Activated CD8-positive, alpha-beta T cell treated with anti-CD3 and anti-CD28 coated beads, Interleukin-2, amount 10 ng/mL, durations not matched to agents 7 days and 5 days (primary cell): ENCODE measurements at places on chromosomes 5 and 9. TPM values are rescaled to one million over a fixed set of nuclear protein-coding genes. Genes with fewer than 3 reads are reported as not detected.

- DNase-seq, result no peak
- no peaks in the 10 kb centered on the region for H3K27me3 ChIP-seq
- H3K4me3 ChIP-seq, result no peak overlapping the region
- H3K27ac ChIP-seq, result peak overlapping the region; percentile 5
- H3K4me1 ChIP-seq, result peaks cover 6% of the 10 kb centered on the region
These were observed 45.0 kb upstream of the POMT1 start for GRCh38 chr9:131457746-131458145.

GRCh38 chr5:176405656-176406435 lies 10.5 kb downstream of the CLTB start:
- DNase-seq, result no peak
- no peaks in the 10 kb centered on the region for H3K27me3 ChIP-seq
- no peak overlapping the region for H3K27ac ChIP-seq
- no peaks in the 10 kb centered on the region for H3K4me1 ChIP-seq
- peaks cover 14% of the 10 kb centered on the region for H3K36me3 ChIP-seq

GRCh38 chr5:130386155-130386554 lies 481.9 kb downstream of the CHSY3 start:
- no peaks in the 10 kb centered on the region for H3K4me1 ChIP-seq
- H3K27ac ChIP-seq, result no peak overlapping the region
- H3K4me3 ChIP-seq, result no peak overlapping the region
- DNase-seq, result no peak
- no peaks in the 10 kb centered on the region for H3K27me3 ChIP-seq

LRRC19 gene
- not detected for total RNA-seq

TRIP13 gene
- 42.6 TPM for total RNA-seq

GRCh38 chr9:126722252-126722921 lies 82.5 kb upstream of the ZBTB43 start:
- H3K27ac ChIP-seq, result peak overlapping the region; percentile 98
- peaks cover 7% of the 10 kb centered on the region for H3K27me3 ChIP-seq
- peak; percentile 91 for DNase-seq
- H3K4me1 ChIP-seq, result peaks cover 46% of the 10 kb centered on the region
- H3K36me3 ChIP-seq, result peaks cover 2% of the 10 kb centered on the region

ESM1 gene
- not detected for total RNA-seq

EPB41L4A gene
- total RNA-seq, result 1.0 TPM

ARRDC1 gene
- 45.1 TPM for total RNA-seq

DNA sequence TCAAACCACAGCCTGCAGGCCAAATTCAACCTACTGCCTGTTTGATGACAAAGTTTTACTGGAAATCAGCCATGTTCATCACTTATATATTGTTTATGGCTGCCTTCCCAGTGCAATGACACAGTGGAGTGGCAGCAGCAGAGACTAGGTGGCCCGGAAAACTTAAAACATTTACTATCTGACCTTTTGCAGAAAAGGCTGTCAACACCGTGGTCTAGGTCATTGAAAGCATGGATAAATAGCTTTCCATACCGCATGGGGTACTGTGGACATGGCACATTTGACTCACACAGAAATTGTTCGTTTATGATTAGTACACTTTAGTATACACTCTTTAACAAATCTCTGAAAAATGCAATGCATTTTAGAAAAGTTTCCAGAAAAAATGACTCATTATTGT lies 298.3 kb upstream of the EFNA5 start:
- H3K27me3 ChIP-seq, result no peaks in the 10 kb centered on the region
- no peaks in the 10 kb centered on the region for H3K36me3 ChIP-seq
- no peak overlapping the region for H3K4me3 ChIP-seq
- no peak overlapping the region for H3K27ac ChIP-seq
- DNase-seq, result no peak

DNA sequence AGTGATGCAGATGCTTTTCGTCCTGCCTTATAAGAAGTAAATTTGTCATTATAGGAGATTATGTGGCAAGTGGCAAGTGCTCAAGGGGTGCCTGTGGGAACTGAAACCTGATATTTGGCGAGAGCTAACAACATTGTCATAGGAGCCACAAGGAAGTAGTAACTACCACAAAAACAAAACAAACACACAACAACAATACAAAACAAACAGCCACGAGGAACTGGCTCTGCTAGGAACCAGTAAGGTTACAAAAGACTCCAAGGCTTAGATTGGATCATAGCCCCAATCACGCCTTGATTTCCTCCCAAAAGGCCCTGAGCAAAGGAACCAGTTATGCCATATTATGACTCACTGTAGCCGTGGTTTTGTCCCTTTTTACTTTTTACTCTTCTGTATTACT lies 1045.2 kb downstream of the CDH12 start:
- H3K4me1 ChIP-seq, result no peaks in the 10 kb centered on the region
- H3K27ac ChIP-seq, result no peak overlapping the region
- H3K4me3 ChIP-seq, result no peak overlapping the region
- no peaks in the 10 kb centered on the region for H3K27me3 ChIP-seq
- no peaks in the 10 kb centered on the region for H3K36me3 ChIP-seq

DNA sequence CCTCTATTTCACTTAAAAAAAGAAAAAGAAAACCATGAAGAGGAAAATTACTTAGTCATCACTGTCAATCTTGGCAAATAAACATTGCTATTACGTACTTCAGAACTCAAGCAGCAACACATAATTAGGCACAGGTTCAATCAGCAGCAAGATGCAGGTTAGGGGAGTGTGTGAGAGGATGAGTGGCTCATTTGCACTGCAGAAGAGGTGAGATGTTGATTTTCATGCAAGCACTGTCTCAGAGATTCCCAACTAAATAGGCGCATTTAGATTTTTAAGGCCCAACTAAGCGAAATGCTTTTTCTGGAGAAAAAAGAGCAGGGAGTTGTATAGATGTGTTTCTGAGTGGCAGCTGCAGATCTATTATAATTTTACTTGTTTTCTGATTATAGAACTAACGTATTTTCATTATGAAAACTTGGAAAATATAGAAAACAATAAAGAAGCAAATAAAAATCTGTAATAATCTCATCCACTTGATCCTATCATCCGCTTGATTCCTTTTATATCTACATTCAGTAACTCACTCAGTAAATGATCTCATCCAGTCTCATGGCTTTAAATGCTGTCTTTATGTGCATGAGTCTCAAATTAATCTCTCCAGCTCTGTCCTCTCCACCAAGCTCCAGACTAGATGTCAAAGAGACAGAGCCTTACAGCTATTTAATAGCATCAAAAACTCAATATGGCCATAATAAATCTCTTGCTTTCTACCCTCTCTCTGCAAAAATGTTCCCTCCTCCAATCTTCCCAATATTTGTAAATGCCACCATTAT lies 162.5 kb downstream of the ZNF462 start:
- H3K36me3 ChIP-seq, result no peaks in the 10 kb centered on the region
- no peak overlapping the region for H3K27ac ChIP-seq
- no peak overlapping the region for H3K4me3 ChIP-seq
- H3K27me3 ChIP-seq, result no peaks in the 10 kb centered on the region
- DNase-seq, result no peak

DNA sequence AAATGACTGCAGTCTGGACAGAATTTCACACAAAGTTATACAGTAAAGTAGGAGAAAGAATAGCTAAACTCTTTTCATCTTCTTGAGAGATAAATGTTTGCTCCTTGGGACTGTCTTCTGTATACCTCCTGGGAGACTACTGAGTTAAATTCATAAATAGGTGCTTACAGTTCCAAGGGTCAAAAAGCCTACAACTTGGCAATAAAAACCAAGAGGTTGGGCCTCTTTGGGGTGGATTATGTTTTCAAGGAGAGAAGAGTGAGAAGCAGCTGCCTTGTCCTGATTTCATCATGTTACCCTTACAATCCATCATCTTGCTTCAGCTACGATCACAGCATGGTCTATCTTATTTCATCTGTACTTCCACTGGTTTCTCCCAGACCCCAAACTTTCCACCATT lies 213.2 kb upstream of the RPS23 start:
- H3K36me3 ChIP-seq, result no peaks in the 10 kb centered on the region
- DNase-seq, result no peak
- H3K27ac ChIP-seq, result no peak overlapping the region
- no peak overlapping the region for H3K4me3 ChIP-seq
- no peaks in the 10 kb centered on the region for H3K4me1 ChIP-seq
- H3K27me3 ChIP-seq, result no peaks in the 10 kb centered on the region

DNA sequence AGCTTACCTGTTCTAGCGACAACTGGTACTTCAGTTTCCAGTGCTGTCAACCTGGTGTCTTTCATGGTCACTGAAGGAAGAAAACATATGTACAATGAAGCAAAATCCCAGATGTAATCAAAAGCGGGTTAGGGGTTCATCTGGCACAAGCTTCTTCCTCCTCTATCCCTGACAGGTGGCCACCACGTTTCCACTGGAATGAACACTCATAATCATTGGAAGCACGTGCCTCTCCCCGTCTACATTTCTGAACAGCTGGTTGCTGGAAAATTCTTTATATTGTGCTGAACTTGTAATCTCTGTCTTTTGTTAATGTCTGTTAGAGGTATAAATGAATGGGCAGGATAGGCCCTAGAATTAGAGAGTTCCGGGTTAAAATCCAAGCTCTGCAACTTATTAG lies 9.4 kb downstream of the TSC1 start:
- DNase-seq, result no peak
- H3K27ac ChIP-seq, result no peak overlapping the region
- no peak overlapping the region for H3K4me3 ChIP-seq
- no peaks in the 10 kb centered on the region for H3K27me3 ChIP-seq
- H3K36me3 ChIP-seq, result peaks cover 4% of the 10 kb centered on the region
- no peaks in the 10 kb centered on the region for H3K4me1 ChIP-seq

GRCh38 chr9:78590068-78590467 lies 293.1 kb downstream of the PSAT1 start:
- H3K36me3 ChIP-seq, result no peaks in the 10 kb centered on the region
- DNase-seq, result no peak
- no peak overlapping the region for H3K4me3 ChIP-seq
- H3K4me1 ChIP-seq, result peaks cover 10% of the 10 kb centered on the region

DNA sequence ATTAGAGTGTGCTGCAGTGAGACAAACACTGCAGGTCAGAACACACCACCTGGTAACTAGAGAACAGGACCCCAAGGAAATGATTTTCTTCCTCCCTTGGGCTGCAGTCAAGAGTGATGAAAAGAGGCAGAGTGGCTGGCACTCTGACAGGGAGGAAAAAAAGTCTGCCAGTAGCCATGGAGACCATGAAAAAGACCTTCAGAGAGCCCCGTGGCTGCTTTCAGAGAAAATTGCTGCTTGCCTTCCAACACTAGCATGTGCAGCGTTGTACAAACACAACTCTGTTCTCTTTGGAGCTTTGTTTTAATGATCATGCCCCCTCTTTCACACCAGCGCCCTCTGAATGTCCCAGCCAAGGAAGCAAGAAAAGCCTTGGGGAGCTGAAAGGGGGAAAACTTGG lies 68.8 kb downstream of the ANKRD55 start:
- H3K36me3 ChIP-seq, result no peaks in the 10 kb centered on the region
- no peak for DNase-seq
- no peak overlapping the region for H3K27ac ChIP-seq
- no peak overlapping the region for H3K4me3 ChIP-seq

MARCHF11 gene
- total RNA-seq, result not detected

LECT2 gene
- total RNA-seq, result not detected

GRCh38 chr5:159073026-159073425 lies 26.7 kb downstream of the EBF1 start:
- no peak overlapping the region for H3K27ac ChIP-seq
- DNase-seq, result no peak
- peaks cover 27% of the 10 kb centered on the region for H3K27me3 ChIP-seq
- no peak overlapping the region for H3K4me3 ChIP-seq

GRCh38 chr5:54753034-54753433 lies 232.4 kb downstream of the ESM1 start:
- peaks cover 26% of the 10 kb centered on the region for H3K4me1 ChIP-seq
- no peak overlapping the region for H3K4me3 ChIP-seq
- H3K27ac ChIP-seq, result peak overlapping the region; percentile 74
- H3K36me3 ChIP-seq, result peaks cover 12% of the 10 kb centered on the region

TRUB2 gene
- 27.7 TPM for total RNA-seq

DNA sequence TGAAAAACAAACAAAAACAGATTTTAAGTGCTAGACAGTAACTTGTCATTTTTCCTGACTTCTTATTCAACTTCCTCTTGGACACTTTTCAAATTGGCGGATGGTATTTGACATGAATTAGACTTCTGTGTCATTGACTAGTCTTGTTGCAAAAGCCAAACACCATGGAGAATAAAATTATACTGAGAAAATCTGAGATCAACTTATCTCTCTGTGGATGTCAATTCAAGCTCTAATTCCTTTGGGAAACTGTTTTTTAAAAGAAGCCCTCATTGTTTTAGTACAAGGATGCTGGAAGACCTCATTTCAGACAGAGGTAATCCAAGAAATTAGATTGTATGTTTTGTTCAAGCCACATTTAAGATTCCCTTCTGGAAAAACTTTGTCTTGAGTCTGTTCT lies 831.0 kb downstream of the SEMA5A start:
- no peak for DNase-seq
- H3K4me1 ChIP-seq, result no peaks in the 10 kb centered on the region
- no peak overlapping the region for H3K27ac ChIP-seq
- H3K36me3 ChIP-seq, result no peaks in the 10 kb centered on the region
- no peaks in the 10 kb centered on the region for H3K27me3 ChIP-seq

GRCh38 chr5:6582507-6583048 lies 50.3 kb downstream of the NSUN2 start:
- DNase-seq, result no peak
- H3K4me1 ChIP-seq, result peaks cover 3% of the 10 kb centered on the region
- H3K27me3 ChIP-seq, result peaks cover 47% of the 10 kb centered on the region
- H3K36me3 ChIP-seq, result no peaks in the 10 kb centered on the region
- no peak overlapping the region for H3K4me3 ChIP-seq
- H3K27ac ChIP-seq, result no peak overlapping the region

EIF4E1B gene
- total RNA-seq, result not detected

GRCh38 chr9:129523943-129524581 lies 96.8 kb downstream of the C9orf50 start:
- H3K27me3 ChIP-seq, result peaks cover 13% of the 10 kb centered on the region
- no peaks in the 10 kb centered on the region for H3K36me3 ChIP-seq
- DNase-seq, result no peak
- no peaks in the 10 kb centered on the region for H3K4me1 ChIP-seq
- no peak overlapping the region for H3K4me3 ChIP-seq

DNA sequence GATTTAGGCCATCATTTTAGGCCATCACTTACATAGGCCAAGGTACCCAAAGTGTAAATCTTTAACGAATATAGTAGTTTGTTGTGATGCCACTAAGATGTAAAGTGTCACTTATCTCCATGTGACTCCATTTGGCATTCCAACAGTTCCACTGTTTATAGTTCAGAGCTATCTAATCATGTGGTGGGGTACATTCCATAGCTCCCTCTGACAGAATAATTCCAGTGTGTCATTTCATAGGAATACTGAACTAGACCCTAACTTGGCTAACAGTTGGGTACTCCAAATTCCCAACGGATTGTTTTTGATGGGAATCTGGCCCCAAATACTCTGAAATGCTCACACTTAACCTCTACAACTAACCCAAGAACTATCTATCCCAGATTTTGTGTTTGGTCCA lies 76.7 kb upstream of the FST start:
- H3K4me3 ChIP-seq, result no peak overlapping the region

OR1J2 gene
- not detected for total RNA-seq

GRCh38 chr9:129880654-129881546 lies 45.6 kb downstream of the USP20 start:
- DNase-seq, result no peak
- H3K36me3 ChIP-seq, result peaks cover 60% of the 10 kb centered on the region
- H3K27me3 ChIP-seq, result no peaks in the 10 kb centered on the region
- H3K27ac ChIP-seq, result peak overlapping the region; percentile 7
- peaks cover 42% of the 10 kb centered on the region for H3K4me1 ChIP-seq
- H3K4me3 ChIP-seq, result no peak overlapping the region

GRCh38 chr5:180336234-180337020 lies 16.7 kb downstream of the GFPT2 start:
- no peaks in the 10 kb centered on the region for H3K4me1 ChIP-seq
- H3K4me3 ChIP-seq, result no peak overlapping the region
- H3K27ac ChIP-seq, result no peak overlapping the region
- H3K36me3 ChIP-seq, result no peaks in the 10 kb centered on the region

PCDHGB6 gene
- not detected for total RNA-seq
